ENCODE measurements at places on chromosomes 4 and X.

DNA sequence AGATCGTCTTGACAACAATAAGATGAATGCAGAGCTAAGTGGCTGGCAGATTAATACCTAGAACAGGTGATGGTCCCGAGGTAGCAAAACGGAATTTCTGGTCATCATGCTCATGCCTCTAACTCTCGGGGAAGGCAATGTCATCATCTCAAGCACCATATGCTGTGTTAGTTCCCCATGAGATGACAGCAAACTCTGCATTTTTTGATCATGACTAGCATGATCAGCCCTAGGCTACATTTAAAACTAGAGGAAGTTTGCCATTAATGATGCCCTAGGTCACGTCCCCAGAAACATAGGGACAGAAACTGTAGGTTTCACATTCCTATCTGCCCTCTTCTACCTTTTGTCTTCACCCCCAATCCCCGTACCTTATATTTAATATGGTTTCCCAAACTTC lies 11.6 kb downstream of the LPAR4 start:
- no peak for DNase-seq

DNA sequence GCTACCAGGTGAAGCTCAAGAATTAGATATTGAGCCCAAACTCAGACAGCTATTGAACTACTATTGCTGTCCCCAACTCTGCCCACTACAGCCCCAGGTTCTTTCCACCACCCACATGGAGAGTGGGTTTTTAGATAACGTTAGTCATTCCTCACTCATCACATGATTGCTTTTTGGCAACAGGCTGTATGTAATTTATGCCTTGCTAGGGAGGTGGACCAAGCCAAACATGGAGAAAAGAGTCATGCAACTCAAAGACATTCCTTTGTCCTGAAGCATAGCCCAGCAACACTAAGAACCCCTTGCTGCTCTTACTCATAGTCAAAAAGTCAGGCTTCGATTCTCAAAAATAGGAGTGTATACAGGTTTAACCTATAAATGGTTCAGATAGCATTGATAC lies 275.9 kb upstream of the VCX3A start:
- DNase-seq: no peak

DNA sequence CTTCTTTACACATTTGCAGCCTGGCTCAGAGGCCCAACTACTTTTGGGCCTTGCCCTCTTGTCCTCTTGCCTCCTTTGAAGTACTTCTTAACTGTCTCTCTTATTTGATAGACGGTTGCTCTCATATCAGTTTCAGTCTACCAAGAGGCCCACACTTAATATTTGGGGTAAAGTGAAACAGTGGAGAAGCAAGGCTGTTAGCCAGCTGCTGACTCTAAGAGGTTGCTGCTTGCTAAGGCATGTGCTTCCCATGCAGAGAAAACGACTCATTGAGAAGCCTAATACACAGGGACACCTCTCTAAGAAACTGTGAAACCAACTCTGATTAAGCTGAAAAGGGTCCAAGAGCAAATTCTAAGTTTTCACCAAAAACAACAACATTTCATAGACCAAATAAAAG lies 94.6 kb downstream of the PPP3CA start:
- DNase-seq: peak; percentile 40

- no peak for DNase-seq
Measured at GRCh38 chr4:138951764-138952163, 63.8 kb upstream of the NOCT start.

DNA sequence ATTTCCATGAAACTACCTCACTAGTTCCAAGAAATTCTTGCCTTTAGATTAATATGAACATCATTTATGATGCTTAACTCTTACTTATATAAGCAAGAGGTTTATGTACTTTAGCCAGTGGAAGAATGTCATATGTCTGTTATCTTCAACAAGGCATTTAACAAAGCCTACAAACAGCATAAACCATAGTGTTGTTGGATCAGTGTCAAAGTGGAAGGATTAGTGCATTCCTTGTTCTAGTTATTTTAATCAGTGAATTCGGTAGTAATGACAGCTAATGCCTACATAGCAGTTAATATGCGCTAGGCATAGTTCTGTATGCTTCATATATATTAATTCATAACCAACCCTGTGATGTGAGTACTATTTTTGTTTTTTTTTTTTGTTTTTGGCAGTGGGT lies 3.1 kb downstream of the PI4K2B start:
- DNase-seq: no peak

GRCh38 chr4:82687531-82687930 lies 111.1 kb downstream of the SCD5 start:
- DNase-seq: no peak

- DNase-seq: no peak
Measured at GRCh38 chrX:45614853-45615252, 414.2 kb upstream of the DIPK2B start.

GRCh38 chrX:10167573-10167972 lies 10.8 kb downstream of the CLCN4 start:
- DNase-seq: no peak

DNA sequence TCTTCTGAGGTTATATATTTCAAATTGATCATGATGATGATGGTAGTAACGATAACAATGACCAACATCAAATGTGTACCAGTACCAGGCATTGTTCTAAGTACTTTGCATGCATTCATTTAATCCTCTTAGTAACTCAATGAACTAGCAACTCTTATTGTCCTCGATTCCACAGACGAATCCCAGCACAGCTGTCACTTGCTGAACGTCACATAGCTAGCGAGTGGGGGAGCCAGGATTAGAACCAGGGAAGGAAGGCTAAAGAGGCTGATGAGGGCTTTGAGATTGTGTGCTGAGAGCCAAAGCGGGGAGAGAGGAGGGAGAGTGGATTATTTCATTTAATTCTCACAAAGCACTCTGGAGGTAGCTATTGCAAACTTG lies 103.6 kb downstream of the PHOX2B start:
- no peak for DNase-seq

- DNase-seq: peak; percentile 70
Measured at GRCh38 chrX:40087425-40088298, 10.1 kb downstream of the BCOR start.

- no peak for DNase-seq
Measured at GRCh38 chr4:152331042-152331441, 204.8 kb downstream of the FBXW7 start.

GRCh38 chrX:119669424-119670037 lies 23.4 kb downstream of the SEPTIN6 start:
- no peak for DNase-seq

- DNase-seq: no peak
Measured at GRCh38 chr4:117249333-117249732, 164.0 kb upstream of the TRAM1L1 start.

DNA sequence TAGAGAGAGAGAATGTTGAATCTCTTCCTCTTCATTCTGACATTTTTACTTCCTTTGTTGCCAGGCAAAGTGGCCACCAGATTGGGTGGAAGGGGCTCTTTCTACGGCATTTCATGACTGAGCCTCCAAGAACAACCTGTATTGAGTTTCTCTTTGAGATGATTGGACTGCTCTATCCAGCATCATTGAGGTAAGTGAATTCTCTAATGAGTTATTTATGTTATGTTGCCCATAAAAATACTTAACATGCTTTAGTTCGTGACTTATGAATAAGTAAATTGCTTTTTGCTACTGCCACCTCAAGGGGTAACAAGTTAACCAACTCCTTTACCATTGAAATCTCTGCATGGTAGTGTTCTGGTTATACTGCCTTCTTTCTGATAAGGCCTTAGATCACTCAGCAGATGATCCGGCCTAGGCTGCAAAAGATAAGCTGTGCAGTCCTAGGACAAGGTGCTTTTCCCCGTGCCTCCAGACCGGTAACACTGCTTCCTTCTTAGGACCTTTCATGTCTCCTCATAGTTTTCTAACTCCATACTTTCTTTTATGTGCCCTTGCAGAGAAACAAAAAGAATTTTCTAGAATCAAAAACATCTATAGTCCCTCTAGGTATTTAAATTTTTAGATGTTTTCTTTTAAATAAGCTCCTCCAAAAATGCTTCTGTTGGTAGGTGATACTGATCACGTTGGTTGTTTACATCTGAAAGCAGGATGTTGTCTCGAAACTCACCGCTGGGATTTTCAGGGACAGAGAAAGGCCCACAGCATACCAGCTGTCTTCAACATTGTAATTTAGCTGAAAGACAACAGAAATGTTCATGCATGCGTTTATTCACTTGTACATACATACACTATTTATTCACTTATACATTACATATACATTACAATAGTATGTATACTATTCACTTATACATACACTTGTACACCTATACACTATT lies 157.1 kb upstream of the RBPJ start:
- DNase-seq: no peak

GRCh38 chrX:154549766-154550165 lies 2.3 kb downstream of the IKBKG start:
- DNase-seq: no peak

DNA sequence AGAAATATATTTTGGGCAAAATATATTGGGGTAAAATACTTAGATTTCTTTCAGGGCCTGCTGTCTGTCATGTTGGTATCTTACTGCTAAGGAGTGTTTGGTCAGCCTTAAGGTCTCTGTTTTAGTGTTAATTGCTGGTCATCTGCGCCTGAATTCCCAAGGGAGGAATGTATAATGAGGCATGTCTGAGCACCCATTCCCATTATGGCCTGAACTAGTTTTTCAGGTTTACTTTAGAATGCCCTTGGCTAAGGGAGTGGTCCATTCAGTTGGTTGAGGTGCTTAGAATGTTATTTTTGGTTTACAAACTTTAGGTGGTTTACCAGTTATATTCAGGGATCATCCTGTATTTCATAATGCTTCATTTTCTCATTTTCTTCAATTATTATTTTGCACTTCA lies 125.9 kb downstream of the CFAP299 start:
- DNase-seq: no peak

DNA sequence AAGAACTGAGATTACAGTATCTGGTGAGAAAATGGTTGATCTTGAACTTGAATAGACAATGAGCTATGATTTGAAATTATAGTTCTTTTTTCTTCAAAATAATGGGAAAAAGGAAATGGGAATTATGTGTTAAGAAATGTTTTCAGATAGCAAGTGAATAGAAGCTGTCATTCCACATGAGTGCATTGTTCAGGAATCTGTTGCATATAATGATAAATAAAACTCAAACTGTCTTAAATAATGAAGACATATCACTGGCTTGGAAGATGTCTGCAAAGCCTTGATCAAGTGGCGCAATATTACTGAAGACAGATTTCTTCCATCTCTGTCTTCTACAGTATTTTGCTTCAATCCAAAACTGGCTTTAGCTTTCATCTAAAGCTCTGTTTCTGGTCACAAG lies 479.3 kb upstream of the ZFP42 start:
- DNase-seq: no peak

DNA sequence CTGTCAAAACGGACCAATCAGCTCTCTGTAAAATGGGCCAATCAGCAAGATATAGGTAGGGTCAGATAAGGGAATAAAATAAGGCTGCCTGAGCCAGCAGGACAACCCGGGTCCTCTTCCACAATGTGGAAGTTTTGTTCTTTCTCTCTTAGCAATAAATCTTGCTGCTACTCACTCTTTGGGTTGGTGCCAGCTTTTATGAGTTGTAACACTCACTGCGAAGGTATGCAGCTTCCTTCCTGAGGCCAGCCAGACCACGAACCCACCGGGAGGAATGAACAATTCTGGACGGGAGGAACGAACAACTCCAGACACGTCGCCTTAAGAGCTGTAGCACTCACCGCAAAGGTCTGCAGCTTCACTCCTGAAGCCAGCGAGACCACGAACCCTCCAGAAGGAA lies 287.8 kb downstream of the RAPGEF2 start:
- DNase-seq: peak; percentile 14

DNA sequence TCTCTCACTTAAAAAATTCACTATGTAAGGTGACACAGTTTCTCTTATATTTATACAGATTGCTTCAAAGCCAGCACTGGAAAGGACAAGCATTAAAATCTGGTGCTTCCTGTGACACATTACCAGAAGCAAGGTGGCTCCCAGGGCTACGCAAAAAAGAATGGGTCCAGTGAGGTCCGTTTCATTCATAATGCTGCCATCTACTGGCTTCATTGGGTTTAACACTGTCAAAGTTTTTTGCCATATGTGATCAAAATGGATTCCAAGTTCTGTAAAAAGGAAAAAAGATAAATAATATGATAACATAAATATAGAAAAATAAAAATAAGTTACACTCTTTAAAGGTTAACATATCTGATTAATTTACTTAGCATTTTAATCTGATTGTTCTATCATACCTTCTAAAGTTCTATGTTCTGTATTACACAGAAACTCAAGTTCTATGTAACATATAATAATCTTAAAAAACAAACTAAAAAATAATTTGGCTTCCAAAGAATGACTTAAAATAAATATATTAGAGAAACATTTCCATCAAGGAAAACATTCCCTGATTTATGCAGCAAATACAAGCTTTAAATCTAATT lies 22.1 kb downstream of the YIPF7 start:
- DNase-seq: peak; percentile 58

DNA sequence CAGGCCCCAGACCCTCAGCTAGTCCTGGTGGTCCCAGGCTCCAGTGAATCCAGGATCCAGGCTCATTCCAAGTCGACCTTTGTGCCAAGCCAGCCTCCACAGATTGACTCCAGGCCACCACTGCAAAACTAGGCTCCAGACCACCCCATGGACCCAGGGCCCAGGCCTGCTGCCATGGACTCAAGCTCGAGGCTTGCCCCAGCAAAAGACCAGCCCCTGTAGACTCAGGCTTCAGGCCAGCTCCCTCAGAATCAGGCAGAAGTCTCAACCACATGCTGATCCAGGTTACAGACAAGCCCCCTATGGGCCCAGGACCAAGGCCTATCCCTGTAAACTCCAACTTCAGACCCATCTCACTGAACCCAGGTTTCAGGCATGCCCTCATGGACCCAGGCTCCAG lies 692.4 kb downstream of the PCDH19 start:
- DNase-seq: no peak

DNA sequence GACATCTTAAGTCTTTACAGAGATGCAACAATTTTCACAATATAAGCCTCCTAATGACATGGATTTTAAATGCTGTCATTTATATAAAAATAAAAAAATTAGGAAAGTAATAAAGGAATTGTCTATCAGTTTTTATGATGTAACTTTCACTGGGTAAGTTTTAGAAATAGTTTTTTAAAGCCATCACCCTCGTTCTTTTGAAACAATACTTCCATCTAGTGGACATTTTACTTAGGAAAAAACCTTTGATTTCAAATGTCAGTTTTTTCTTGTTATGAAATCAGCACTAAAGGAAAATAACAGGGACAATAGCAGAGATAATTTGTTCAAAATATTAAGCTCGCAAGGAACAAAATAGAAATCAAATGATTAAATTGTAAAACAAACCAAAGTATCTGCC lies 24.3 kb upstream of the NDNF start:
- peak; percentile 86 for DNase-seq

DNA sequence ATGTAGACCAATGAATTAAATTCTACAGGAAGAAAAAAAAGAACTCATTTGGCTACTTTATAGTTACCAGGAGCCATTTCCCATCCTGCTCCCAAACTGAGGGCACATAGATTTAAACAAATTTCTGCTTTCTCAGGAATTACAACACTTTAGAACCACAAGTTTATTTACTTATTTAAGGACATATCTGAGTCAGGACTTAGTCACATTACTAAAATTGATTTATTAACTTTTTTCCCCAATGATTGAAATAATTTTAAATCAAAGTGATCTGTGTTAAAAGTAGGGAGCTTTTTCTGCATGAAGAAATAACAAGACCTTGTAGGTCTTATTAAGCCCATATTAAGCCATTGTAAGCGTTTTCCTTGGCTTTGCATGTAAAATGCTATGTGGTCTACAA lies 291.0 kb upstream of the HAND2 start:
- DNase-seq: no peak

GRCh38 chr4:138861135-138861534 lies 154.4 kb upstream of the NOCT start:
- no peak for DNase-seq

GRCh38 chrX:112868586-112868985 lies 28.0 kb upstream of the AMOT start:
- no peak for DNase-seq

- no peak for DNase-seq
Measured at GRCh38 chr4:146333187-146333894, 119.0 kb downstream of the REELD1 start.
